LNCaP clone FGC (cell line): ENCODE measurements at places on chromosomes 2 and 18.
A peak's percentile ranks its signal among the peaks of the same experiment; 100 is the strongest.

DNA sequence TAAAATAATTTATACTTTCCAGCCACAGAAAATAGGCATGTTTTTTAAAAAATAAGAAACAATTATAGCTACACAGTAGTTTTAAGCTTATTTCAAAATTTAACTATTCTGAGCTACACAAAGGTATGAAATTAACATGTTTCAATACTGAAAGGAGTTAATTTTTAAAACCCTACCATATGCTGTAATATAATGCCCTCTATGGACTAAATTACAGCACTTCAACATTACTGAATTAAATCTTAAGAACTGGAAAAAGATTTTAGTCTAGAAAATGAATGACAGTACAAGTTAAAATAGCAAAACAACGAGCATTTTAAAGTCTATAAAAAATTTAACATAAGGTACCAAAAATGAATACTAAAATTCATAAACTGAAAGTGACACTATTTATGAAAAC, 36.3 kb downstream of the RTN4 start:
- DNase-seq, result no peak

- no peak for DNase-seq
These were observed 11.7 kb downstream of the ANO7 start for GRCh38 chr2:241199897-241200821.

GRCh38 chr2:30756051-30756719, 51.1 kb downstream of the CAPN13 start:
- peak; percentile 87 for DNase-seq

DNA sequence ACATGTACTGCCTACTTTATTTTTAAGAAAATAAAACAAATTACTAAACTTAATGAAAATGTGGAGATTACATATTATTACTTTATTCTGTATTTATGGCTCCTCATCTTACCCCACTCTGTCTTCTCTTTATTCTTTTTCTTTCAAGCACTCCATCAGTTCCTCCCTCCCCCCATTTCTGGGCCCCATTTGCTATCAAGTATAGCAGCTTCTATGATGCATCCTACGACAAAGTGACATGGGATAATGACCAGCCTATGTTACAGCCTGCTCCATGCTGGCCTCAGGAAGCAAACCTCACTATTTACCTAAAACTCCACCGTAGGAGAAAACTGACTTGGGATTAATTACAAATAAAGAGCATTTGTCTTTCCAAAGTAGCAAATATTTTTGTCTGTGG, 58.8 kb downstream of the RND3 start:
- DNase-seq, result no peak

DNA sequence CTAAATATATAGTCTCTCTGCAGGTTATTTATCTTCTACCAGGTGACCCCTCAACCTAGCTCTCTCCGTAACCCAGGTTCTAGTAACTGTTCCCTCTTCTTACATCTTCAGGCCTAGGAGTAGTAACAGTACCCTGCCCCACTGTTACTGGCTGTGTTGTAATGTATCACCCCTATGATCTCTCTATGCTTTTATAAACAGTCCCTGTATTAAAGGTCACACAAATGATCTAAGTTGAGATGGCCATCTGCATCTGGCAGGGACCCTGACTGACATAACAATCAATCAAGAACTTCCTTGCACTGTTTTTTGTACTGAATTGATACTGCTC, 219.7 kb upstream of the STK17B start:
- no peak for DNase-seq
